Small intestine (tissue), 16 donors: ENCODE measurements at places on chromosomes 5 and 9.
A peak's percentile ranks its signal among the peaks of the same experiment; 100 is the strongest.

DNA sequence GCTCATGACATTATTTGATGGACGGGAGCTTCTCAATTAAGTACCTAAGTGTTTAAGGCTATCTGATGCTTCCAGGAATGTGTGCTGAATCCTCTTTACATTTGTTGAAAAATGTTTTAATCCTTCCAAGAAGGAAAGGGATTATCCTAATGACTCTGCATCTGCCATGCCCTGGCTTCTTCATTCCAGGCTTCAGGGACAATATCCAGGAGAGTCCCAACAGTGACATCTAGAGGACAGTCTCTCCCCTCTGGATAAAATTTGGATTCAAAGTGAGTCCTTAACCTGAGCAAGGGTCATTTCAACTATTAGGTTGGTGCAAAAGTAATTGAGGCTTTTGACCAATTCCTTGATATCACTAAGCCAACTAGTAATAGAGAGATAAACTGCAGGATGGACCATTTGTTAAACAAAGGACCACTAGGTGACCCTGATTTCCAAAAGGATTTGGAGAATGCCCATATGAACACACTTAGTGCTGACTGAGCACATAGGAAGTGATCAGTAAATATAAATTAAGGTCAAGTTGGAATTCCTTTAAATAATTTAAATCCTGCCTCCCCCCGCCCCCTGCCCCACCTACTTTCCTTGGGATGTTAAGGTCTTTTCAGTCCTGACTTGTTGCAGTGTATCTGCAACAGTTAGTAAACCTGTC lies 19.1 kb downstream of the TNFSF8 start:
- DNase-seq = peak; percentile 74

DNA sequence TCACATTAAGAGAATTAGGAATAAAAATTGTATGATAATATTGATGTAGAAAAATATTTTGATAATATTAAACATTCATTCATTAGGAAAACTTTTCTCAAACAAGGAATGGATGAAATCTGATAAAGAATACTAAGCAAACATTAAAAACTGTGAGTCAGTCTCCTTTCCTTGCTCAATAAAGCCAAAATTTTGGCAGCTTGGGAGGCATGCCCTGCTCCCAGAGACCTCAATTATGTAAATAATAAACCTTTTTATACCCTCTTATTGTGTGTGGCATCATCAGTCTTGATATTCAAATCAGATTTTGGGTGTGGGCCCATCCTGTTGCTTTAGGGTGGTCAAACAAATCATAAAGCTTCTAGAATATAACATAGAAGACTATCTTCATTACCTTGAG lies 36.6 kb upstream of the CCL21 start:
- DNase-seq = no peak

- no peak for DNase-seq
Measured at GRCh38 chr5:61342071-61342501, 10.0 kb downstream of the ZSWIM6 start.

DNA sequence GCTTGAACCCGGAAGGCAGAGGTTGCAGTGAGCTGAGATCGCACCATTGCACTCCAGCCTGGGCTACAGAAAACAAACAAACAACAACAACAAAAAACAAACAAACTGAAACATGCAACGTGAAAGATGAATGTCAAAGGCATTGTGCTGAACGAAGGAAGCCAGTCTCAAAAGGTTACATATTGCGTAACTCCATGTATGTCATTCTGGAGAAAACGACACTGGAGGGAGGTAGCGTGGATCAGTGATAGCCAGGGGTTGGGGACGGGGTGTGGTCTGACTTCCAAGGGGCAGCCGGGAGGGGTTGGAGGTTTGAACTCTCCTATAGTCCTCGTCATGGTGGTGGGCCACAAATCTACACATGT lies 12.1 kb upstream of the WDR5 start:
- no peak for DNase-seq

DNA sequence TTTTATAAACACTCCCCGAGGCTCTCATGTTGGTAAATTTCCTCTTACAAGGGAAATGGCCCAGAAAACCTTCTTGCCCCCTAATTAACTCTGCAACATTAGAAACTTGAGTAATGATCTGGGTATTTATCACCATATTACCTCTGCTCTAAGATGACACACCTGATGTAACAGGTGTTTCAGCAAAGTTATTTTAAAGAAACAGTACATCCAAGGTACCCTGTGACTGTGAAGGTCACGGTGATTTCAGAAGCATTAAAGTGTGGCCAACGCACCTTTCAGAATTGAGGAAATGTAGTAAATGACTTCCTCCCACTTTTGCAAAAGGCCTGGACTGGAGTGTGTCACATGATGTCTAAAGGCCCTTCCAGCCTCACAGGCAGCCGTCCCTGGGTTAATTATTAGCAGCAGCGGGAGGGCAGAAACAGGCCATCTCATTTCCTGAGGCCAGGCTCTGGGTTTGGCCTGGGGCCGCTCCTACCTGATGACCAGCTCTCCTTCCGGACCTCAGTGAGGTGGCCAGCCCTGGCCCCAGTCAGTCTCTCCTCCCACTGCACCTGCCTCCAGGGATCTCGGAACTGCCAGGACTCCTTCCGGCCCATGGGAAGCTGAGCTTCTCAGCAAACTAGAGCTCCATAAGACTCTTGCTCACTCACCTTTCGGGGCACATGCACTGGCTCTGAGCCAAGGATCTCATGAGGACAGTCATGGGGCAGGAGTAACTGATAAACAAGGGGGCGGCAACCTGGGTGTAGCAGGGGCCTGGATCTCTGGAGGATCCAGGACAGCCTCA lies 20.7 kb downstream of the PTPN3 start:
- peak; percentile 99 for DNase-seq

GRCh38 chr5:59765446-59765845 lies 128.1 kb downstream of the PDE4D start:
- no peak for DNase-seq

GRCh38 chr9:109316207-109316640 lies 4.6 kb downstream of the EPB41L4B start:
- peak; percentile 43 for DNase-seq

- DNase-seq = no peak
Measured at GRCh38 chr5:94906750-94907149, 288.3 kb downstream of the SLF1 start.

DNA sequence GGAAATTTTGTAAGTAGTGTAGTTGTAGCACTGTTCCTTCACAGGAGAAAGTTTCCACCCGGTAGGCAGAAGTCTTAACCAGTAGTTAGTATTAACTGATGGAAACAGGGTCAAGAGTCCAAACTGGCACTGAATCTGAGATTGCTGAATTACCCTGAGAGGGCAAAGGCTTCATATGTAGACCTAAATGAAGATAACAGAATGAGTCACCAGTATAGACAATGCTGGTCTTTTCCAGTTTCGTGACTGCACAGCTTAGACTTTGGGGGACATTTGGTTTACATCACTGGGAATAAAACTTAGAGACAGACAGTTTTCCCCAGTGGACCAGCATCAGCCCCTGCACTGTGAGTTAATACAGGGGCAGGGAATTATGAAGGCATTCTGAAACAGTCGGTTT lies 60.5 kb downstream of the PCSK5 start:
- DNase-seq = peak; percentile 93

GRCh38 chr9:81256368-81256767 lies 433.0 kb downstream of the TLE1 start:
- DNase-seq = no peak

GRCh38 chr5:124352312-124352711 lies 394.1 kb downstream of the ZNF608 start:
- DNase-seq = no peak

GRCh38 chr5:77937015-77937908 lies 161.1 kb upstream of the TBCA start:
- DNase-seq = no peak

GRCh38 chr5:168005936-168006335 lies 285.5 kb upstream of the WWC1 start:
- DNase-seq = no peak

- no peak for DNase-seq
Measured at GRCh38 chr9:135083241-135083810, 4.1 kb upstream of the OLFM1 start.

DNA sequence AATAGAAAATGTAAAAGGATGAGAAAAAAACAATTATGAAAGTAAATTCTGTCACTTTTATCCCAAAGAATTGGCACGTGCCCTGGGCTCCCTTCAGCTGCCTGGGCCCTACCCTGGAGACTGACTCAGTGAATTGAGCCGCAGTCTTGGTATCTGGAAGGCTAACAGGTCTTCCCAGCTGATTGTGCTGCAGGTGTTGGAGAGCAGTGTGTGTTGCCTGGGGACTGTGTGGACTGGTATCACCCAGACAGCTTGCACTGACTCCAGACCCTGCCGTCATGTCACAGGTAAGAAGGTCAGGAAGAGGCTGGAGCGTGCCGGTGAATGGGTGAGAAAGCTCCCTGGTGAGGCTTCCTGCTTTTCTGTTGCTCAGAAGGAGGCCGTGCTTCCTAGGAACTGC lies 83.3 kb downstream of the AOPEP start:
- DNase-seq = no peak

DNA sequence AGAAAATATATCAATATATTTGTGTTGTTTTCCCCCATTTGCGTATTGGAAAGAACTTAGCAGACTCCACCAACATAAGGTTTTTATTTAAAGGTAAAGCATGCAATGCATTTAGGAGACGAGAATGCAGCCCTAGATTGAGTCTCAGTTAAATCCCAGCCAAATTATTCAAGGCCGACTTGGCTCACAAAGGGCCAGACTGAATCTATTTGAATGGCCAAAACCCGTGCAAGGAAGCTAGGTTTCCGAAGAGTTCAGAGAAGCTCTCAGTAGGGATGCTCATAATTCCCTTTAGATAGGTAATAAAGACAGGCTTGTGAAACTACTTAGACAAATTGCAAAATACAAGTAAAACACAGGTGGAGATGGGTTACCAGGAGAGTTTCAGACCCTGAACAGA lies 520.3 kb downstream of the CDH9 start:
- DNase-seq = no peak

GRCh38 chr5:33975852-33976251 lies 8.6 kb downstream of the SLC45A2 start:
- no peak for DNase-seq

GRCh38 chr5:175842506-175842905 lies 28.9 kb upstream of the CPLX2 start:
- no peak for DNase-seq

DNA sequence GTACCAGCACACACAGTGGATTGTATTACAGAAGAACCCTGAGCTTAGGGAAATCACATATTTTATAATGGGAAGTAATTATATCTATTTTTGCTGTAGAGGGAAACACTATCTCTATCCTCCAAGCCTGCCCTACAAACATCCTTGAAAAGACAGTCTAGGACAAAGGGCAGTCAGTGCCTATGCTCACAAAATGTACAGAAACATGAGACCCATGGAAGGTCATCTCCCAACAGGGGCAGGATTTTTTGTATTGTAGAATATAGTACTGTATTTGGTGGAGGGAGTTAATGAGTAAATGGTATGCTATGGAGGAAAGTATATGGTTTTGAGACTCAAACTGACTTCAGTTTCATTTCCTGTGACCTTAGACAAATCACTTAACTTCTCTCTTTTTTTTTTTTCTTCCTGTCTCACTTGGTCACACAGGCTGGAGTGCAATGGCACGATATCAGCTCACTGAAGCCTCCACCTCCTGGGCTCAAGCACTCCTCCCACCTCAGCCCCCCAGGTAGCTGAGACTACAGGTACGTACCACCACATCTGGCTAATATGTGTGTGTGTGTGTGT lies 5.8 kb upstream of the RAB14 start:
- no peak for DNase-seq
